ENCODE measurements at places on chromosomes 2 and 18. TPM values are rescaled to one million over a fixed set of nuclear protein-coding genes. Genes with fewer than 3 reads are reported as not detected.

Gene MORN2
- total RNA-seq = 2.1 TPM

Gene PLCL1
- 27.0 TPM for total RNA-seq

Gene DAW1
- not detected for total RNA-seq

Gene TTN
- 29.2 TPM for total RNA-seq

Gene IL1A
- total RNA-seq = not detected

Gene FLACC1
- total RNA-seq = 4.8 TPM

Gene KIAA2012
- not detected for total RNA-seq

Gene NYAP2
- not detected for total RNA-seq

- no peaks in the 10 kb centered on the region for H3K27me3 ChIP-seq
- H3K4me1 ChIP-seq = no peaks in the 10 kb centered on the region
- no peak for DNase-seq
Observed at GRCh38 chr2:79945653-79946445, 358.7 kb downstream of the LRRTM1 start.

DNA sequence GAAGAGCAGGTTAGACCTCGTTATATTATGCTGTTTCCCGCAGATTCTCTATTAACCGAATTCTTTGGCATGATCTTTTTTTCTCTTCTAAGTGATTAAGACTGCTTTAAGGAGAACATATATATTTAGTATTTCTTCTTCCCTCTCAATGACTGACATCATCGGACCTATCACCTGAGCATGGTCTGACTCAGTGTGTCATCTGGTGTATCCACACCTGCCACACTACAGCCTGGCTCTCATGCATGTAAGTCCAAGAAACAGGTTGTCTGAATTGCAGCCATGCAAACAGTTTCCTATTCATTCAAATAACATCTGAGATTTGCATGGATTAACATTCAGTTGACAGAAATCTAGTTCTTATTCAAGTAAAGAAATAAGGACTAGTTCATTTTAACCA lies 55.1 kb upstream of the CWC22 start:
- no peaks in the 10 kb centered on the region for H3K4me1 ChIP-seq
- DNase-seq = no peak
- H3K27me3 ChIP-seq = no peaks in the 10 kb centered on the region

GRCh38 chr18:25650201-25650941 lies 298.4 kb upstream of the ZNF521 start:
- no peak overlapping the region for H3K27ac ChIP-seq
- H3K36me3 ChIP-seq = no peaks in the 10 kb centered on the region
- no peaks in the 10 kb centered on the region for H3K4me1 ChIP-seq
- no peak for DNase-seq
- H3K27me3 ChIP-seq = no peaks in the 10 kb centered on the region

- no peak overlapping the region for H3K4me3 ChIP-seq
- no peak for DNase-seq
- peaks cover 2% of the 10 kb centered on the region for H3K27me3 ChIP-seq
- H3K36me3 ChIP-seq = no peaks in the 10 kb centered on the region
Observed at GRCh38 chr2:162220368-162220767, 22.9 kb downstream of the FAP start.

DNA sequence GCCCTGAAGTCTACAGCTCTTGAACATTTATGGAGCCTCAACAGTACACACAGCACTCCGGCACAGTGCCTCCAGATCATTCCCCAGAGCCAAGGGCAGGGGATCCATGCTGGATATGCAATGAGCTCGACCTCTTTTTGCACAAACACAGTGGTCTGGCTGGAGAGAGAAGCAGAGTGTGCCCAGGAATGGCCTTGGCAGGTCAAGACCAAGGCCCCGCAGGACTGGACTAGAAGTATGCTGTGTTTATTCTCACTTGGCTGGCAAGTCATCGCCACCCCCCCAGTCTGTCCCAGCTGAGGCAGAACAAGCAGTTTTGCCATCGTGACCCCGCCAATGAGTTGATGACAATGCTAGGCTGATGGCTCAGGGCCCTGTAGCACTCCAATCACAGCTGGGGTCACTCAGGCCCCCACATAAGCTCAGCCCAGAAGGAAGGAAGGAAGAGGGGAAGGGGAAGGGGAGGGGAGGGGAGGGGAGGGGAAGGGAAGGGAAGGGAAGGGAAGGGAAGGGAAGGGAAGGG lies 212.1 kb downstream of the TTC32 start:
- H3K4me1 ChIP-seq = no peaks in the 10 kb centered on the region
- H3K4me3 ChIP-seq = no peak overlapping the region
- H3K27ac ChIP-seq = no peak overlapping the region
- no peak for DNase-seq

DNA sequence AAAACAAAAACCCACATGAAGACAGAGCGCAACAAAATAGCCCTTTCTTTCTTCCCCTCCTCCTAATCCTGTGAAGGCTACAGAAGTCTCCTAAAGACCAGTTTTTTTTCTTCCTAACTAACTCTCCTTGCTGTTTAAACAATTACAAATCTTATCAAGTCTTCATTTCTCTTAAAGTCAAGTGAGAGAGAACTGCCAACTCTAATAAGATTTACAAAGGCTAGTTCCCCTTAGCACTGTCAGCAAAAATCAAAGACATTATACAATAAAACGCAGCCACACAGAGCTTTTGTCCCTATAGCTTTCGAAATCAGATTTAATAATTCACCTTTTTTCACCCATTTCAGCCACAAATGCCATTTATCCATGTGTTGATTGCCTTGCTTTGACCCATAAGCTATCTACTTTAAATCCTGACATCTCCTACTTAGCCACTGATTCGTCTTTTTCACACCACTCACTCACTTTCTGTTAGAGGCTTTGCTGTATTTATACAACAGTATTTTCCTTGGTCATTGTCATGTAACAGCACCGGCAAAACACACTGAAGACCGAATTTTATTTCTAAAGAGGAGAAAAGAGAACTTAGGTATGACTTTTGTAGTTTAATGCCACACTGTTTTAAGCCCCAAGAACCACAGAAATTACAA lies 5.9 kb downstream of the NRXN1 start:
- H3K27me3 ChIP-seq = no peaks in the 10 kb centered on the region
- no peak for DNase-seq
- H3K4me3 ChIP-seq = no peak overlapping the region

- H3K4me3 ChIP-seq = no peak overlapping the region
- no peak overlapping the region for H3K27ac ChIP-seq
- no peak for DNase-seq
- no peaks in the 10 kb centered on the region for H3K4me1 ChIP-seq
- H3K36me3 ChIP-seq = no peaks in the 10 kb centered on the region
Observed at GRCh38 chr18:47397671-47398319, 146.3 kb upstream of the SKOR2 start.

DNA sequence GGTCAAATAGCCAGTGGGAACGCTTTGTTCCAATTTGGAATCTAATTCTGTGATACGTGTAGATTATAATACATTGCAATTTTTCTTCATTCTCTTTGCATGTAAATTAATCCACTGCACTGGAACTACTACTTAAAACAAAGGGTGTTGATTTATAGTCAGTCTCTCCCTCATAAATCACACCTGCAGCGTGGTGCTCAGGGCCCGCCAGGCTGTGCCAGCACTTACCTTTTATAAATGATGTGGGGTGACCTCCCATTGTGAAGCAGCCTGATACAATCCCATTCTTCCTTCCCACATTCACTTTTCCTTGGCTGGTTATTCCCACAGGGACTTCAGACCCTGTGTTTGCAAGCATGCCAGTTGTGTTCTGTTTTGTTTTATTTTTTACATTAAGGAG lies 302.3 kb upstream of the ID2 start:
- H3K4me3 ChIP-seq = no peak overlapping the region
- DNase-seq = no peak
- H3K27ac ChIP-seq = no peak overlapping the region
- H3K36me3 ChIP-seq = no peaks in the 10 kb centered on the region
- peaks cover 25% of the 10 kb centered on the region for H3K4me1 ChIP-seq

- DNase-seq = no peak
- H3K4me1 ChIP-seq = no peaks in the 10 kb centered on the region
- H3K36me3 ChIP-seq = no peaks in the 10 kb centered on the region
- H3K27me3 ChIP-seq = no peaks in the 10 kb centered on the region
- no peak overlapping the region for H3K4me3 ChIP-seq
- H3K27ac ChIP-seq = no peak overlapping the region
Observed at GRCh38 chr2:147689220-147689909, 155.5 kb upstream of the ACVR2A start.

GRCh38 chr18:63882333-63883141 lies 5.0 kb upstream of the SERPINB2 start:
- H3K4me3 ChIP-seq = no peak overlapping the region
- H3K27me3 ChIP-seq = peaks cover 4% of the 10 kb centered on the region
- H3K4me1 ChIP-seq = no peaks in the 10 kb centered on the region
- no peaks in the 10 kb centered on the region for H3K36me3 ChIP-seq
- DNase-seq = no peak
- H3K27ac ChIP-seq = no peak overlapping the region
